Cardiac muscle cell (in vitro differentiated cells and primary cell): ENCODE measurements at places on chromosomes 3 and 15. TPM values are rescaled to one million over a fixed set of nuclear protein-coding genes. Genes with fewer than 3 reads are reported as not detected.

Gene KBTBD13
- total RNA-seq, result 3.3 and 5.0 TPM in 2 replicates

Gene PPP2R3A
- total RNA-seq, result 31.3 and 43.9 TPM in 2 replicates

Gene RBMS3
- total RNA-seq, result 17.5 and 20.8 TPM in 2 replicates

Gene TRPM1
- not detected in 2 replicates for total RNA-seq

Gene ILDR1
- 0.30 TPM in 1 of 2 replicates, not detected in the other for total RNA-seq

Gene GOLGA6D
- total RNA-seq, result 0.06 and 0.28 TPM in 2 replicates

Gene CADPS
- 57.8 and 63.8 TPM in 2 replicates for total RNA-seq

Gene LRRC31
- total RNA-seq, result not detected in 2 replicates

Gene CMTM8
- 7.7 and 12.5 TPM in 2 replicates for total RNA-seq

Gene TMEM158
- total RNA-seq, result 0.83 and 2.2 TPM in 2 replicates

Gene MKRN3
- total RNA-seq, result not detected in 2 replicates

Gene CXCR6
- not detected in 2 replicates for total RNA-seq

Gene VEPH1
- 1.1 and 2.5 TPM in 2 replicates for total RNA-seq

DNA sequence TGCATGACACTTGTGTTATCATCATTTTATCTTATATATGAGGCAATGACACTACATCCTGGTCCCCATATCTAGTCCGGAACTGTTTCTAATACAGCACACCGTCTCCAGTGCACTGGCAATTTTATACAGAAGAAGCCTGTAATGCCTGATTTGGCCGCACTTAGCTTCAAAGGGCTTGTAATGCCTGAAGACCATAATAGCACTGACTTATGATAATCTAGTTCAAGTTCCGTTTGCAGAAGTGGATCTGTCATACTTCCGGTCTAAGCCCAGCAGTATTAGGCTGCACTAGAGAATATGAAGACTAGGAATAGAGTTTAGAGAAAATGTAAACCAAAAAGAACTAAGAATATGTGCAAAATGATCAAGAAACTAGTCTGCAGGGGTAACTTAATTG lies 1.3 kb downstream of the BNIP2 start:
- DNase-seq, result peak; percentile 57

DNA sequence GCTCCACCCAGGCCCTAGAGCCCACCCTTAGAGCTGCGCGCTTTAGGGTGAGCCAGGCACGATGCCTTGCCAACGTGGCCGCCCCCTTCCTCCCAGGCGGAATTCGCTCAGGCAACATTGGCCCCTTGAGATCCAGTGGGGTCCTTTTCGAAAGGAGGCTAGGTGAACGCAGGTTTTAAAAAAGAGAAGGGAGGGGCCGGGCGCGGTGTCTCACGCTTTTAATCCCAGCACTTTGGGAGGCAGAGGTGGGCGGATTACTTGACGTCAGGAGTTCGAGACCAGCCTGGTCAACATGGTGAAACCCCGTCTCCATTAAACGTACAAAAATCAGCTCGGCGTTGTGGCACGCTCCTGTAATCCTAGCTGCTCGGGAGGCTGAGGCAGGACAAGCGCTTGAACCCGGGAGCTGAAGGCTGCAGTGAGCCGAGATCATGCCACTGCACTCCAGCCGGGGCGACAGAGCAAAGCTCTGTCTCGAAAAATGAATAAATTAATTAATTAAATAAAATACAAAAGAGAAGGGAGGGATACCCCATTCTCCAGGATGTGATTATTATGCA lies 984 bp upstream of the RPP25 start:
- DNase-seq, result peak; percentile 32

DNA sequence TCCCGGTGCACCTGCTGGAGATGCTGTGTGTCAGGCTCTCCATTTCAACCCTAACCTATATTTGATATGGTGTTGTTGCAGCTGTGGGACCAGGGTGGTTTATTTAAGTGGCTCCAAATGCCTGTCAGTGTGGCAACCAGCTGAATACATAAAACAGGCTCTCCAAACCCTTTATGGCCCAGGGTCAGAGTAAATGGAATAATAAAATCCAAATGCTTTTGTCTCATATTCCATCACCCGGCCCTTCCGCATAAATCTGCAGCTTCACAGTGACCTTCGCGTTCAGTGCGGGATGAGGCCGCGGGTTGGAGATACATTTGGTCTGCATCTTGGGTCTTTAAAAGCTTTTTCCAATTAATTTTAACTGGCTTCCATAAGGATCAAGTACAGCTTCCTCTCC lies 382.1 kb upstream of the NR2F2 start:
- DNase-seq, result peak; percentile 41

GRCh38 chr3:13846716-13847570 lies 32.9 kb downstream of the WNT7A start:
- no peak for DNase-seq

- DNase-seq, result no peak
Observed at GRCh38 chr3:168671091-168671490, 575.4 kb upstream of the GOLIM4 start.

DNA sequence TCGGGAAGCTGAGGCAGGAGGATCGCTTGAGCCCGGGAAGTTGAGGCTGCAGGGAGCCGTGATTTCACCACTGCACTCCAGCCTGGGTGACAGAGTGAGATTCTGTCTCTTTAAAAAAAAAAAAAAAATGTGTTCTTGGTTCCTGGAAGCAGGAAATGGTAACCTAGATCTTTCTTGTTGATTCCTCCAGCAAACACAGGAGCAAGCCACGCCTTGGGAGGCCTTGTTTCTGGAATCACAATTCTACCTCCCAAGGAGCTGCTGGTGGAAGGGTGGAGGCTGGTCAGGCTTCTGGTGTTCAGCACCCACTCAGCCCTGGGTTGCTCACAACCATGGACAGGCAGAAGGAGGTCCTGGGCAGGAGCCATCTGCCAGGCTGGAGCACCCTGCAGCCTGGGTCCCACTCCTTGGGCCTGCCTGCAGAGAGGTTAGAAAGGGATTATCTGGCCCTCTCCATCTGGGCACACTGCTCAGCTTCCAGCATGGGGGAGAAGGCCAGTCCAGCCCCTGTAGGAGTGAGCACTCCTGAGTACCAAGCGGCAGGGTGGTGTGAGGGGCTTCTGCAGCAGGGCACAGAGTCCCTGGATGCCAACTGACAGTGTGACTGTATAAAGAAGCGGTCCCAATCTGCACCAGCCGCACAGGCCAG lies 65.6 kb downstream of the ABTB1 start:
- no peak for DNase-seq

GRCh38 chr15:39874890-39875549 lies 45.0 kb downstream of the GPR176 start:
- DNase-seq, result peak; percentile 40

DNA sequence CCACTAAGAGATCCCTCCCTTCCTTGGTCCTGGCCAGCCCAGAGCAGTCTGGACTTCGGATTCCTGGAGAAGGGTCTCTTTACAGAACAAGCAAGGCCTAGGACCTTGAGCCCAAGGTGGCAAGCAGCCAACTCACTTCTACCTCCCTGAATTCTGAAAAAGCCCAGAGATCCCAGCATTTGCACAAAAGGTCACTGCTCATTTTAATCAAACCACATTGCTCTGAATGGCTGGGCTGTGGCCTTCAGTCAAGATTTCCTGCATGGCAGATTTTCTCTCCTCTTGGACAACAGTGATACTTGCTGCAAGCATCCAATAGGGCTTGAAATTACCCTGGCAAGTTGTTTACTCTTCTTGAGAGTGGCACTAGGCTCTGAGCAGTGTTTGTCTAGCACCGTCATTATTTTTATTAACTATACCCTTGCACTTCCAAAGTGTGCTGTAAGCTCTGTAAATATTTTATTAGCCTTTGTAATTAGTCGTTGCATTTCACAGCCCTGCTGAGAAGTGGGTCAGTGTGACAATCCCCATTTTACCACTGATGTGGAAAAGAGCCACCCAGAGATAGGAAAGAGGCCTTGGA lies 274.7 kb upstream of the CTNNB1 start:
- no peak for DNase-seq

- no peak for DNase-seq
Observed at GRCh38 chr3:195098741-195099525, 172.0 kb downstream of the XXYLT1 start.

DNA sequence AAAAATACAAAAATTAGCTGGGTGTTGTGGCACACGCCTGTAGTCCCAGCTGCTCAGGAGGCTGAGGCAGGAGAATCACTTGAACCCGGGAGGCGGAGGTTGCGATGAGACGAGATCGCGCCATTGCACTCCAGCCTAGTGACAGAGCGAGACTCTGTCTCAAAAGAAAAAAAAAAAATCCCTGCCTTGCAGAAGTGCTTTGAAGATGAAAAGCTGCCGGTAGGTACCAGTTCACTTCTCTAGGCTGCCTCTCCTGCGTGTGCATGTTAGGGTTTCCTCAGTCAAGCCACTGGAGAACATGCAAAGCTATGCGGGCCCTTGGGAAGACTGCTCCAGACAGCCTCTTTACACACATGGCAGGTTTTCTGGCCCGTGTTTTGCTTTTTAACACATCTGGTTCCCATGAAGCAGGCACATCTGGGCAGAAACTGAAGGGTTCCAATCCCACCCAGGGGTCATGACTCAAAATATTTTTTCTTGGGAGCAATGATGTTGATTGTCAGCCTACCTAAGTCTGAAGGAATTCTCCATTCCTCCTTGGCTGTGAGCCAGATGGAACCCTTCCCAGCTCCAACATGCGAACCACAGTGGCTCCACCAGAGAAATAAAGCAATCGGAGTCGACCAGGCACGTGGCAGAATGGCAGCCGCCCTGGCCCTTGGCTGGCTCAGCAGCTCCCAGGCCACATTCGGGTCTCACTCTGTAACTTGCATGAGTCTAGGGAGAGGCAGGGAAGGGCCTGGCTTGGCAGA lies 29.6 kb downstream of the MGLL start:
- DNase-seq, result peak; percentile 90

DNA sequence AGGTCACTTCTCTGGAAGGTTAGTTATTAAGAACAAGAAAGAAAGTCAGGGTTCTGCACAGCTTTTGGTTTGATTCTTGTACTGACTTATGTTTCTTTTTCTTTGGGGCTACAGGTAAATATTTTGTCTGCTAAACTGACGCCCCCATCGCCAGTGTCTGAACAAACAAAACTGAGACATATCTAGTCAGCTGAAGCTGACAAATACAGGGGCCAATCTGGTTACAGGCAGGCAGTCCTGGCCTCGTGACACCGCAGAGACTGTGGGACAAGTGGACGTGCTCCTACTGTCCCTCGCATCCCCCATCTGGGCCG lies 4.6 kb upstream of the RPL14 start:
- DNase-seq, result no peak

DNA sequence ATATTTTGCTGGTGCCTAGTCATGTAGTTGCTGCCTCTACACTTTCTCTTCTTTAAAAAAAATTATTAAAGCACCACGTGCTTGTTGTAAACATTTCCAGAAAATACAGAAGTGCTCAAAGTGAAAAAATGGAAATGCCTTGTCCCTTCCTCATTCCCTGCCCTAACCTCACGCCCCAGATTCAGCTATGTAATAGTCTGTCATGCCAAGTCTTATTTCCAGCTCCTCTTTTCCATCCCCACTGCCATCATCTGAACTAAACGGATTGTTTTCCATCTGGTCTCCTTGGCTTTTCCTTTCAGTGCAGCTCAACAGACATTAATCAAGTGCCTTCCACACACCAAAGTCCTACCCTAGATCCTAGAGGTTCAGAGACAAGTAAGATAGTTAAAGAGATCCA lies 15.5 kb downstream of the ZNF774 start:
- DNase-seq, result no peak

- peak; percentile 66 for DNase-seq
Observed at GRCh38 chr3:183265834-183266417, 12.9 kb downstream of the B3GNT5 start.

- peak; percentile 43 for DNase-seq
Observed at GRCh38 chr3:147945968-147946519, 536.9 kb downstream of the ZIC1 start.

DNA sequence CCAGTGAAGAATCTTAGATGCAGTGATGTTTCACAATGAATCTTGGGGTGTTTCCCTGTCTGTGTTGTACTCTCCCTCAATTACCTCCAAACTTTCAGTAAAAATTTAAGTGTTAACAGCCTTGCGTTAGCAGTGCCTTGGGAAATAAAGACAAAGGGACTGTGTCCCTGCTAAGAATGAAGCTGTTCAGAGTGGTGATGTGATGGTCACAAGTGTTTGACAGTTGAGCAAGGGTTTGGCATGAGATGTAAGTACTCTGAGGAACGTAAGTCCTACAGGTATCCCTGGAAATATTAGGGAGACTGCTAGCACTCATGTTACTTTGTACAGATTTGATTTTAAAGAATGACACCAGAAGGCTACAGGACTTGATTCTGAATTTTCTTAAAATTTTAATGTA lies 304.3 kb upstream of the DPH6 start:
- no peak for DNase-seq

- DNase-seq, result no peak
Observed at GRCh38 chr15:93063262-93063671, 25.7 kb downstream of the RGMA start.

- DNase-seq, result peak; percentile 41
Observed at GRCh38 chr3:104291878-104292277, 1074.8 kb upstream of the ALCAM start.

- DNase-seq, result peak; percentile 39
Observed at GRCh38 chr15:64149893-64150578, 1.5 kb upstream of the SNX22 start.

- DNase-seq, result no peak
Observed at GRCh38 chr3:13564751-13565560, 16.0 kb downstream of the FBLN2 start.

DNA sequence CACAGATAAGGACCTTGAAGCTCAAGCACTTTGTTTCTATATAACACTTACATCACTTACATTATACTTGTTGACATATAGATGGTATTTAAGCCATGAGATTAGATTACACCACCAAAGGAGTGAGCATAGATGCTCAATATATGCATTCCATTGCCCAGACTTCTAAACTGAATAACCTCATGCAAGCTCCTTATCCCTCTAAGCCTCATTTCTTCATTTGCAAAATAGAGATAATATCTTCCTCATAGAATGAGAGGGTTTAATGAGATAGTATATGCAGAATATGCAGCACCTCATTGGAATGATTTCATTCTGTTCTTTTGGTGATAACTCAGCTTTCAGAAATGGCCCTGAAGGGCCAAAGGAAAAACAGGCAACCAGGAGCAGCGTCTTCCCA lies 18.5 kb downstream of the NLGN1 start:
- DNase-seq, result no peak

GRCh38 chr3:190382082-190382481 lies 5.9 kb upstream of the CLDN16 start:
- peak; percentile 11 for DNase-seq
